ENCODE measurements at places on chromosomes 5 and 9. TPM values are rescaled to one million over a fixed set of nuclear protein-coding genes. Genes with fewer than 3 reads are reported as not detected.
A peak's percentile ranks its signal among the peaks of the same experiment; 100 is the strongest.

NDUFB6 gene
- total RNA-seq, result 12.3 TPM

DNA sequence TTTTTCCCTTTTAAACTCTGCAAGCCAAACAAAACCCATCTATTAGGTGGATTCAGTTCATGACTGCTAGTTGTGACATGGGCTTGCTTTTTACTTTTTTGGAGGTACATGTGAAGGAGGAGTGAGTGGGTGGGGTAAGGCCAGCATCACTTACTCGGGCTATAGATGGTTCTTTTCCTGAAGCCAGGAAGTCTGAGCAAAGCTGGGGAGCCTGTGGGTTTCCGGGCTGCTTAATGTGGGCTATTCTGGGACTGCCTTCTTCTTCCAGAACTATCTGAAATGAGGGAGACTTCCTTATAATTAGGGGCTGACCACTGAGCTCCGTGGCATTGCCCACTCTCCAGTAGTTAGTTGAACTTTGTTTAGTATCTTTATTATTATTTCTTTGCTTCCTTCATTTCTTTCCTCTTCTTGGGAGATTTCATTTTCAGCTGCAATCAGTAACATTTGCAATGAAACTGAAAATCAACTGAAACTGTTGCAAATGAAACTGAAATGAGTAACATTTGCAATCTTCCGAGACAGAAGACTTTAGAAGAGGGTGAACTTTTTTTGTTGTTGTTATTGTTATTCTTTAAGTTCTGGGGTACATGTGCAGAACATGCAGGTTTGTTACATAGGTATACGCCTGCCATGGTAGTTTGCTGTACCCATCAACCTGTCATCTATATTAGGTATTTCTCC, 204.9 kb downstream of the LRRC70 start:
- H3K36me3 ChIP-seq, result no peaks in the 10 kb centered on the region
- H3K4me3 ChIP-seq, result no peak overlapping the region
- no peaks in the 10 kb centered on the region for H3K27me3 ChIP-seq

CTXN3 gene
- not detected for total RNA-seq

IGFBPL1 gene
- not detected for total RNA-seq

DNA sequence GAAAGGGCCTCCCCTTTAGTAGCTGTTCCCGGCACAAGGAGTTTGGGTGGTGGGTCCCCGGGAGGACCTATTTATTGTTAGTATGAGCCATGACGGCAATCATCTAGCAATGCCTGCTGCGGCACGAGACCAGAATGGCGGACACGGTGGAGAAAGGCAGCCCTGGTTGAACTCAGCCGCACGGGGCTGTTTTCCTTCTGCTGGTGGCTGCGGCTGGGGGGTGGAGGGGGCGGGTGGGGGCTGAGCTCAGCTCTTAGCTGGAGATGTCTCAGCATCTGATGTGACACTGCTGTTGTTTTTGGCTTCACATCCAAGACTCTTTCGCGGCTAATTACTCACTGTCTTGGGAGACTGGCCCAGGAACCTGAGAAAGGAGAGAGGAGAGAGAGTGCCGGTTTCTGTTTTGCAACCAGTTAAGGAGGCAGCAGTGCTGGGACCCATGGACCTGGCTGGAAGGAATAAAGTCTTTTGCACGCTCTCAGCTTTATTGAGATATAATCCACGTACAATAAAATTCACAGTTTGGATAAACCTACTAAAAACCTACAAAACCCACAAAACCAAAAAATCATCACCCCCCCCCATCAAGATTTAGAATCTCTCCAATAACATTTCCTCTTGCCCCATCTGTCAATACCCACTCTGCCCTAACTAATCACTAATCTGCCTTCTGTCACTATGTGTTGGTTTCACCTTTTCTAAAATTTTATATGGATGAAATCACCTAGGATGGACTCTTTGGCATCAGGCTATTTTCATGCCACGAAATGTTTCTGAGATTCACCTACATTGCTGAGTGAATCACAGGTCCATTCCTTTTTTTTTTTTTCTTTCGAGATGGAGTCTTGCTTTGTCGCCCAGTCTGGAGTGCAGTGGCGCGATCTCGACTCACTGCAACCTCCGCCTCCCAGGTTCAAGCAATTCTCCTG, 81.8 kb upstream of the NEURL1B start:
- no peak overlapping the region for H3K27ac ChIP-seq
- no peak overlapping the region for H3K4me3 ChIP-seq
- no peaks in the 10 kb centered on the region for H3K4me1 ChIP-seq
- no peaks in the 10 kb centered on the region for H3K36me3 ChIP-seq
- no peak for DNase-seq

DNA sequence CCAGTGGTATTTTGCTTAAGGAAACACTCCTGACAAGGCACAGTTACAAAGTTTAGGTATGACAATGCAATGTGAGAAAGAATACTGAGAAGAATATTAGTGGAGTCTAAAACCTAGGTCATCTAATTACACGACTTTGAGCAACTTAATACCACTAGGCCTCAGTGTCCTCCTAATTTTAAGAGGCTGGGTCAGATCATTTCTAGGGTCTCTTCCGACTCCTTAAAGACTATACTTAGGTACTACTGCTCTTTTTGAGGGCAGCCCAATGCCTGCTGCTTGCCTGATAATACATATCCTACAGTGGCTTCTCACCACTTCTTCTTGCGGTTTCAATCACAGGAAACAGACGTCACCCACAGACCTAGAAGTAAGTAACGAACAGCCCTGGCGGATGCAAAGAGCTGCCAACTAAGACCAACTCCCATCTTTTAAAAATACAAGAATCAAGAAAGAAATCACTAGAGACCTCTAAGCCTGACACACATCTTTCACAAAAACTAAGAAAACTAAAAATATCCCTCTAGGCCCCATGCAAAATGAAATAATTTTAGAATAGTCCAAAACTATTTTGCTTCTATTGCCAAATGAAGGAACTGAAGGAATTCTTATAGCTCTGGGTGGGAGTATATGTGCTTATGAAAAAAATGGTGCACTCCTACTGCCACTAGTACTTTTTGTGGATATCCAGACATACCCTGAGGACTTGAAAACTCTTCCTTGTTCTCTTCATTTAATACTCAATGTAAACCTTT, 13.1 kb downstream of the DIAPH1 start:
- DNase-seq, result peak; percentile 95
- peaks cover 71% of the 10 kb centered on the region for H3K4me1 ChIP-seq
- H3K27me3 ChIP-seq, result no peaks in the 10 kb centered on the region
- H3K36me3 ChIP-seq, result no peaks in the 10 kb centered on the region
- H3K4me3 ChIP-seq, result peak overlapping the region; percentile 14

DNA sequence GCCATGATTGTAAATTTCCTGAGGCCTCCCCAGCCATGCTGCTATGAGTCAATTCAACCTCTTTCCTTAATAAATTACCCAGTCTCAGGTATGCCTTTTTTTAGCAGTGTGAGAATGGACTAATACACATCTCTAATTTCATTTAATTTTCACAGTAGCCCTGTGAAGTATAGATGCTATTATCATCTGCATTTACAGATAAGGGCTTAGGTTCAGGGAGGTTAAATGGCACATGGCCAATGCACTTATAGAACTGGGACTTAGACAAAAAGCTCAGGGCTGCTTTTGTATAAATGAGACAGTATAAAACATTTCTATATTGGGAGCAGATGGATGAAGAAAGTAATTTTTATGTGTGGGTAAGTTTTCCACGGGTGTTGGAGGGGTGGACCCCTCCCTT, 62.9 kb upstream of the PANK3 start:
- no peaks in the 10 kb centered on the region for H3K36me3 ChIP-seq
- no peak overlapping the region for H3K27ac ChIP-seq
- DNase-seq, result no peak
- no peaks in the 10 kb centered on the region for H3K27me3 ChIP-seq
- H3K4me3 ChIP-seq, result no peak overlapping the region
- H3K4me1 ChIP-seq, result no peaks in the 10 kb centered on the region

MYO10 gene
- total RNA-seq, result not detected

PROB1 gene
- 0.41 TPM for total RNA-seq

DNA sequence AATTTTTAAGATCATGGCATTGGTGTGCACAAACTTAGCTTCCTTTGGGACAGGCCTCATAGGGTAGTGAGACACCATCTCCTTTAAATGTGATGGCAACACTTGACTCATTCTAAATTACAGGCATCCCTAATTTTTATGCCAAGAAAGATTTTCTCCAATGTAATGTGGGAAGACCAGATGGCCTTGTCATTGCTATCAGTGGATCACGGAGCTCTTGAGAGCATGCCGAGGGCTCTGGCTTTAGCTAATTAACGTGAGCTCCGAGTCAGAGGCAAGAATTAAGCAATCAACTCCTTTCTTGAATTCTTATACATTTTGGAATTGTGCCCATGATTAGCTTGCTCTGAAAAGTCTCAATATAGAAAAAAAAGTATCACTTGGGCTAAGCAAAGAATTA, 215.8 kb downstream of the LRRC70 start:
- no peaks in the 10 kb centered on the region for H3K36me3 ChIP-seq
- DNase-seq, result no peak
- H3K4me1 ChIP-seq, result no peaks in the 10 kb centered on the region
- H3K4me3 ChIP-seq, result no peak overlapping the region
- H3K27me3 ChIP-seq, result no peaks in the 10 kb centered on the region
- H3K27ac ChIP-seq, result no peak overlapping the region

GRCh38 chr5:35954175-35954574, 15.8 kb upstream of the CAPSL start:
- H3K4me3 ChIP-seq, result no peak overlapping the region
- no peaks in the 10 kb centered on the region for H3K36me3 ChIP-seq
- peaks cover 55% of the 10 kb centered on the region for H3K27me3 ChIP-seq
- no peak for DNase-seq
- H3K4me1 ChIP-seq, result peaks cover 5% of the 10 kb centered on the region

GRCh38 chr5:56088967-56089829, 94.4 kb upstream of the IL6ST start:
- H3K27ac ChIP-seq, result no peak overlapping the region
- no peaks in the 10 kb centered on the region for H3K36me3 ChIP-seq
- no peak overlapping the region for H3K4me3 ChIP-seq
- no peaks in the 10 kb centered on the region for H3K27me3 ChIP-seq
- H3K4me1 ChIP-seq, result peaks cover 37% of the 10 kb centered on the region

DNA sequence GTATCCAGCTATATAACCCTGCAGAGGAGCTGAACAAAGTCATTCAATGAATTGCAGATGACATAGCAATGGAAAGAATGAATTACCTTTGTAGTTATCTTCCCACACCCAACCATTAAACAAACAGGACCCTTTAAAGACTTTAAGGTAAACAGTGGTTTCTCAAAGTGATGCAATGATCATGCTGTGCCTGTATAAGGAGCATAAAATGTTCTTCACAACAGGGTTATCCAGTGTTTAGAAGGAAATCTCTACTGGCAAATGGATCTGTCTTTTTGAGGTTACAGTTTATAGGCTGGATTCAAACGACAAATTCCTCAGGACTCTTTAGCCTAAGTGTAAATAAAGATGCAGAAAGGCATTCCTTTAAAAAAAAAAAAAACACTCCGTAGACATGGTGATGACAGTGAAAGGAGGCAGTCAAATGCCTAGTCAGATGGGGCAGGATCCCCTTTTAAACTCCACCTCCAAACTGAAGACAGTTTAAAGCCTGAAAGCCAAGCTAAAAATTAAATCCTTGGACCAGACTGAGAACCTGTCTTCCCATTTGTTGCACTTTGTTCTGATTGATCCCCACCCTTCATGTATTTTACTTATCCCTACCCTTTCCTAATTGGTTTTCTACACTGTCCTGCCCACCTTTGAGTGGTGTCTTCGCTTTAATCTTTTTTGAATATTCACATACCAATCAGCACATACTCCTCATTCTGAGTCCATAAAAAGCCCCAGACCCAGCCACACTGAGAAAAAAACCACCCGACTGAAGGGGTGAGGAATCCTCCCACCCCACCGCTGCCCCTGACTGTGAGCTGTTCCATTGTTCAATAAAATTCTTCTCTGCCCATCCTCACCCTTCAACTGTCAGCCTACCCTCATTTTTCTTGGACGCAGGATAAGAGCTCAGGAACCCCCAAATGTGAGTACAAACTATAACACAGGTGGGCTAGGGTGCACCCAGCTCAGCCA, 761.3 kb upstream of the DMAC1 start:
- H3K36me3 ChIP-seq, result no peaks in the 10 kb centered on the region
- no peak overlapping the region for H3K27ac ChIP-seq
- H3K4me3 ChIP-seq, result no peak overlapping the region
- H3K4me1 ChIP-seq, result no peaks in the 10 kb centered on the region
- no peaks in the 10 kb centered on the region for H3K27me3 ChIP-seq
- no peak for DNase-seq

HMGCS1 gene
- 52.7 TPM for total RNA-seq

PKD2L2 gene
- total RNA-seq, result not detected

DNA sequence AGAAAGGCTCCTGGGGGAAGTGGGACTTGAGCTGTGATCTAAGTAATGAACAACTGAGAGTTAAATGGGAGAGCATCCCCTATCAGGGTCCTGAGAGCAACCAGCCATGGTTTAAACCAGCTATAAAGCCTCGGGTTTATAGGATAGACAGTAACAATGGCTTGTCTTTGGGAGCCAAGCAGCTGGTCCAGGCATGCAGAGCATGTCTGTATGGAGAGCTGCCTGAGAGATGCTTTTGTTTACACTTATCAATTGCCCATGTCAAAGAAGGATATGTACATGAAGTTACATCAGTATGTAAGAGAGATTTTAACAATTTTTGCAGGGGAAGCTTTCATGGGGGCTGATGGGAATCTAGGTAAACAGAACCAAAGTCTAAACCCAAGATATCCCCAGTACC, 4.4 kb downstream of the TGFBI start:
- no peaks in the 10 kb centered on the region for H3K36me3 ChIP-seq
- H3K4me1 ChIP-seq, result peaks cover 55% of the 10 kb centered on the region
- no peak for DNase-seq
- H3K4me3 ChIP-seq, result no peak overlapping the region

DNA sequence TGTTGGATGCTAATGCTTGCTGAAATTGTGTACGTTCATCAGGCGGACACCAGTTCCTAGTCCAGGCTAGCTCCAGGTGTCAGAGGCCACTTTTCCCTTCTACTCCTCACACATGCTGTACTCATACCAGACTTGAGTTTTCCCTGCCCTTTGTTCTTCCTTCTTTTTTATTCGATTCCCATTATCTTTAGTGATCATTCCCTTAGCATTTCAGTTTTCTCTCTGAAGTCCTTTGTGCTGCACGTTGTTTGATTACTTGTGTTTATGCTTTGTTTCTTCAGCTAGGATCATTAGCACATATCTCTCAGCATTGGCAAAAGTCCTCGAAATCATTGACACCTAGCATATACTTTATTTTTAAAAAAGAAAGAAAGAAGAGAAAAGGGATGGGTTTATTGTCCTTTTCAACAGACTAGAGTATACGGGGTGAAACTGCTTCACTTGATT, 409 bp upstream of the COX7C start:
- peaks cover 14% of the 10 kb centered on the region for H3K4me1 ChIP-seq
- DNase-seq, result no peak
- H3K4me3 ChIP-seq, result no peak overlapping the region
- H3K36me3 ChIP-seq, result peaks cover 29% of the 10 kb centered on the region
